NCI-H524 (cell line): ENCODE measurements at places on chromosomes 2 and 18.

DNA sequence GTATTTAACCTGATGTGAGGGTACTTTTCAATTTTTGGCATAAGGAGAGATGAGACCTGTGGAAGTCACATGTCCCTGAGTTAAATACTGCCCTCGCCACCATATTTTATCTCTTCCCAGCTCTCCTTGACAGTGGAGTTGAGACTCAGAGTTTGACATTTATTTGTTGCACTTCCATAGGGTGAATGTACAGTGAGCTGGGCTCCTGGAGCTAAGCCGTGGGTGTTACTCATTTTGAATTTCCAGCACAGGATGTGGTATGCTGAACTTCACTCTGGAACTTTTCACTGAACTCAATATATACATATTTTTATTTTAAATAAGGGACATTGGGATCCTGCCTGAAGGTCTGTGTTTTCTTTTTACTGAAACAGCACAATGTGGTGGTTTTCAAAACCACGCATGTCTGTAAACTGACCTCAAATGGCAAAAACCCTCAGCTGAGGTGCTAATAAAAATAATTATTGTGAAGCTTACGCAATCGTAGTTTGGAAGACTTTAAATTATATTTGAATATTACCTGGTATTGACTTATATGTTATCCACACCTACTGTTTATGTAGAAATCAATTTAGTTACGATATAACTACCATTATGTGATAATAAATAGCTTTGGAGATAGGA lies 12.1 kb downstream of the RNF144A start:
- DNase-seq, result no peak

GRCh38 chr2:150023044-150023443 lies 435.5 kb upstream of the MMADHC start:
- no peak for DNase-seq

DNA sequence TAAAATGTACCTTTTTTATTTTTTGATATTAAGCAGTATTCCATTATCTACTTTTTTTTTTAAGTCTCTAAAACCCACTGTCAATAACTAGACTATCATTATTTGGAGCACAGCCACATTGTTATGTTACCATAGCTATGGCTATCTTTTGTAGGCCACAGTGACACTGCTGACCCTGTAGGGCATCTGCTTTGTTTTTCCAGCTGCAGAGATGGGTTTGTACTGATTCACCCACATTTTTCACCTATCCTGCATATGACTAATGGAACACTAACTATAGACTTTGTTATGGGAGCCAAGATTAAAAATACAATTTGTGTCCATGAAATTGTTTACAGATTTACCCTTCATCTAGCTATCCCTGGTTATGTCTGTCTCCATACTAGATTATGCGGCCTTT lies 21.6 kb upstream of the OTX1 start:
- no peak for DNase-seq

DNA sequence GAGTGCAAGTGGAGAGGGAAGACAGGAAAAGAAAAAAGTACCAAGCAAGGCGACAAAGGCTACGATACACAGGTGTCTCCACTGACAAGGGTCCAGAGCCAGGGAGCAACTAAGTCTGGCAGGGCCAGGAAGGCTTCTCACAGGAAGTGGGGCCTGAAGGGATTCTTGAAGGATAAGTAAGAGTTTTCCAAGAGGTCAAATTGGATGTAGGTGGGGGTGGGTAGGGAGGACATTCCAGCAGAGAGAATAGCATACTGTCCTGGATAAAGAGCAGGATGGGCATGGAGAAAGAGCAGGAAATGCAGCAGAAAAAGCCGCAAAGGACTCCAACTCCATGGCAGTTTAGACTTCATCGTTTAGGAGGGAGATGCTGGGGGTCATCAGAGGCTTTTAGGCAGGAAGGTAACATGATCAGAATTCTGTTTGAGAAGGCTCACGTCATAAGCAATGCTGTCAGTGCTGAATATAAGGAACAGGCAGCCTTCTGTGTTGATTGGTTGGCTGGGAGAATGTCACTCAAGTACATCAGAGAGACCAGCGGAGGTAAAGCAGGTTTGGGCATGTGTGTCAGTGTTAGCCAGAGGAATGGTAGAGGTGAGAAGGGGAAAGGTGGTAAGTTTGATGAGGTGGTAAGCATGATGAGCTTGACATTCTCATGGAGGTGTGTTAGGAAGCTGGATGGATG lies 35.1 kb downstream of the ARHGAP25 start:
- no peak for DNase-seq

- DNase-seq, result no peak
These were observed 379.9 kb downstream of the NBAS start for GRCh38 chr2:15181092-15181745.

GRCh38 chr18:41714872-41715271 lies 240.2 kb upstream of the PIK3C3 start:
- DNase-seq, result peak; percentile 4

GRCh38 chr18:46676182-46676835 lies 19.3 kb upstream of the LOXHD1 start:
- DNase-seq, result no peak

DNA sequence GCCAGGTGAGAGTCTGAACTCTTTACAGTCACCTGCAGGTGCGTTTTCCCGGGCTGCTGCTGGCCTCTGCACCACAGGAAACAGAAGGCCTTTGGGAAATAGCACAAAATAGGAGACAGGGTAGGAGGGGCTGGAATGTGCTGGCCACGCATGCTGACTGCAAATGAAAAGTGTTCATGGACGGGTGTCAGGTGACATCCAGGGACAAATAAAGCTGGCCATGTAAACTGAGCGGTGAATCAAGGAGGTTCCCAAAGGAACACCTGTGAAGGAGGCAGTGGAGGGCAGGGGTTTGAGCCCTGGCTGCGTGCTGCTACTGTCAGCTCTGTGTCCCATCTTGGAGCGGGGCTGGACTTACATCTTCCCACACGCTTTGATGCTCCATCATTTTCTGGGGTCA lies 42.4 kb upstream of the GBX2 start:
- no peak for DNase-seq

DNA sequence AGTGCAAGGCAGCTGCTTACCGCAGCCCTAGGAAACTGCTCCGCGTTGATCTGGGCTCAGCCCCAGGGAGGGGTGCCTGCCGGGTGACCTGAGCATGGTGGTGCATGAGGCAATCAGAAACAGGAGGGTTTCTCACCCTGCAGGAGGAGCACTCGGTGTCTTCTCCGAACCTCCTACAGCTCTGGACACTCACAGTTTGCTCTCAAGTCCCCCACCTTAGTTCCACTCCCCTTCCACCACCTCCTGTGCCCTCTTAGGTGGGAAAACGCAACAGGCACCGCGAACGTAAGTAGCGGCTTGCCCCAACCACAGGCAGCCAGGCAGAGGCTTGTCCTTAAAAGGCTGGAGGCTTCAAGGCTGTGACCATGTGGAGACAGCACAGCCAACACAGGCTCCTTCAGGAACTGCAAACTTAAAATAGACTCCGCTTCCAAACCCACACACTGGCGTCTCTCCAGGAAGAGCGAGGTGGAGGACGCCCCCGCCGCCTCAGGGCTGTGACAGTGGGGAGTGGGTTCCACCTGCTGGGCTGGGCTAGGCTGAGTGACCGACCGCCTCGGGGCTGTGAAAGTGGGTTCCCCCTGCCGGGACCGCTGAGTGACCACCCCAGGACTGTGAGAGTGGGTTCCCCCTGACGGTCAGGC lies 71.6 kb downstream of the NDUFA10 start:
- DNase-seq, result no peak

- DNase-seq, result no peak
These were observed 31.5 kb downstream of the GYPC start for GRCh38 chr2:126687503-126687902.

- no peak for DNase-seq
These were observed 228.3 kb downstream of the TPGS2 start for GRCh38 chr18:36600548-36600947.

- DNase-seq, result no peak
These were observed 316.4 kb downstream of the AGAP1 start for GRCh38 chr2:235810252-235810651.

DNA sequence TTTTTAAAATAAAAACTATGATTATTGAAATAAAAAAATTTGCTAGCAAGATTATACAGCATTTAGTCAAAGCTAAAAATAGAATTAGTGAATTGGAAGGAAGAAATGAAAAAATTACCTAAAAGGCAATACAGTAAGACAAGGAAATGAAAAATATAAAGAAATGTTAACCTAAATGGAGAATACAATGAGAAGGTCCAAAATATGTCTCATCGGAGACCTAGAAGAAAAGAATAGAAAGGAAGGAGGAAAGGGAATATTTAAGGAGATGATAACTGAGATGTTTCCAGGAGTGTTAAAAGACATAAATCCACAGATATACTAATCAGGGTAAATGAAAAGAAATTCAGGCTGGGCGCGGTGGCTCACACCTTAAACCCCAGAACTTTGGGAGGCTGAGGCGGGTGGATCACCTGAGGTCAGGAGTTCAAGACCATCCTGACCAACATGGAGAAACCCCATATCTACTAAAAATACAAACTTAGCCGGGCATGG lies 78.9 kb downstream of the AFF3 start:
- no peak for DNase-seq

GRCh38 chr2:44952143-44952805 lies 10.8 kb downstream of the SIX3 start:
- DNase-seq, result peak; percentile 65

DNA sequence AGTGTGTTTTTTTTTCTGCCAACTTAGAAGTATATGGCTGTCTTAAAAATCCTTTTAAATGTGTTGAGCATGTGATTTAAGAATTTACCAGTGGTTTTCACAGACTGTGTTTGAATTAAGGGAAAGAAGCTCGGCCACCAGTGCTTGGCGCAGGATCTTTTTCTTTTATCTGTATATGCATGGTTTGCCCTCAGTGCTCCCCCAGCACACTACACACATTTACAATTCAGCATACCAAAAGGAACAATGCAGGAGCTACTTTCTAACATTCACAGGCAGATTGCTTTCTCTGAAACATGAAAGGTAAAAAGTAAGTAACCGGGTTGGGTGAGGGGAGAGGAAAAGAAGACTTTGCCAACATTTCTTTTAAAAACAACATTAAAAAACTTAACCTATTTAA lies 3.9 kb downstream of the SALL3 start:
- DNase-seq, result no peak

DNA sequence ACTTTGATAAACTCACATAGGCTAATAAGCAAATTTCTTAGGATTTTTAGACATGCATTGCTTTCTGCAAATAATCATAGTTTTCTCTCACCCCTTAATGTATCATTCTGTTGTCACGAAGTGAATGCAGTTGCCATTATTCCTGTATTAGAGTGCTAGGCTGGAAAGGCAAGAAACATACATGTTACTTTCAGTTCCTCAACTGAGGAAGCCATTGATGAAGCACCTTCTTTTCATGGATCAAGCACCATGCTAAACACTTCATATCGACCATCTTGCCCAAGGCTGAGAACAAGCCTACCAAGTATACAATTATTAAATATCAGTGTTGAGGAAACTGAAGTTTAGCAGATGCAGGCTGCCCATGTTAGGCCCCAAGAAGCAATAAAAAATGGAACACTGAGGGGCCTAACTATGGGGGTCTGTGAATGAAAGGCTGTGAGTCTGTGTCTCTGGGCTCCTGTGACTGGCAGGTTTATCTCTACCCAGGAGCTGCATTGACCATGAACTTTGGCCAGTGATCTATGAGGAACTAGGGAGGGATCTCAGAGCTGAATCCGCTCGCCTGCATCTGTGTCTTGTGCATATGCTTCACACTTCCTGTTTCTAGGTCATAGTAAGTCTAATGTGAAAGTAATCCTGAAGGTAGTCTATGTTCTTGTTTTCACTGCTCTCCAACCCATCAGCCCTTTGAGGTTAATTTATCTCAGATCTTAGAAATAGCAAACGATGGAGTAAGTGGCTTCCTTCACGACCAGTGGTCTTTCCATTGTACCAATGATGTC lies 16.0 kb upstream of the TSPYL6 start:
- no peak for DNase-seq

- DNase-seq, result peak; percentile 71
These were observed at the start of gene IGFBP5 for GRCh38 chr2:216695401-216695821. IGFBP5 (minus strand) TSS chr2:216695549; CDS start chr2:216694775, 774 bp downstream.
